ENCODE measurements at places on chromosomes 11 and 22.
A peak's percentile ranks its signal among the peaks of the same experiment; 100 is the strongest.

GRCh38 chr11:57568330-57568766 is 876 bp upstream of the UBE2L6 start:
- DNase-seq, result peak; percentile 77

DNA sequence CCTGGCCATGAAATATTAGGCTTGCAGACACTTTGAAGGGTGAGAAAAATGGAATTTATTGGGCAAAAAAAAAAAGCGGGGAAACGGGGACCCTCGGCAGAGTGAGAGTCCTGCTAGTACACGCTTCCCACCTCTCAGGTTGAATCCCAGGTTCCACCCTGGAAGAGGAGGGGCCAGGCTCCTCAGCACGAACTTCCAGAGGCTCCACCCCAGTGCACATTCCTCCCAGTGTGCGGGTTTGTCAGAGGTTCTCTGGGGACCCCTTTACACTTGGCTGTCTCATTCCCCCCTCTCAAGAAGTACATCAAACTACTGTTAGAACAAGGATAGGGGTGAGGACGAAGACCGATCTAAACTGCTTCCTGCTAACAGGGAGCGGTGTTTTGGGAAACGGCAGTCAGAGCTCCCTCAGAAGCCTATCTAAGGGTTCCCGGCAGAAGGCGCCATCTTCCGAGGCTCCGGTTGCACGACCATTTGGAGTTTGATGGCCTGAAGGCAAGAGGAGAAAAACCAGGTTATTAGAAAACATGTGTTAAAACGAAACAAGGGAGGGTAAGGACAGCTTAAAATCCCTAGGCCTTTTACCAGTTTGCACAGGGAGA is 27.5 kb downstream of the FOLR3 start:
- DNase-seq, result no peak

- DNase-seq, result no peak
Observed at GRCh38 chr11:61752925-61753521, 587 bp downstream of the MYRF start.

DNA sequence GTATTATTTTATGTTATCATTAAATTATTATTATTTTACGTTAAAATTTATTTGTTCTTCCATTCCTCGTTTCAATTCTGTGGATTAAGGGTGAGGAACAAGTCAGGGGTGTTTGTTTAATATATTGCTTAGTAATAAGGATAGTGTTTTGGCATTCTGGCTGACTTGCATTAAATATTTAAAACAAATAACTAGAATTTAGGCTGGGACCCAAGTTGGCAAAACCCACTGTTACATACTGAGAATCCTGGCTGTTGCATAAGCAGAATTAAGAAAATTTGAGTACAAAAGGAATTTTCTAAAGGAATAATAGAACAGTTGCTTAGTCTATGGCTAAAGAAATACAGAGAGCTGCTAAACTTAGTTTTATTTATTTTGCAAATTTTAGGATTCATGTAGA is 196.4 kb downstream of the GUCY1A2 start:
- DNase-seq, result no peak

GRCh38 chr22:31302006-31302405 is 9.7 kb upstream of the PIK3IP1 start:
- DNase-seq, result no peak

DNA sequence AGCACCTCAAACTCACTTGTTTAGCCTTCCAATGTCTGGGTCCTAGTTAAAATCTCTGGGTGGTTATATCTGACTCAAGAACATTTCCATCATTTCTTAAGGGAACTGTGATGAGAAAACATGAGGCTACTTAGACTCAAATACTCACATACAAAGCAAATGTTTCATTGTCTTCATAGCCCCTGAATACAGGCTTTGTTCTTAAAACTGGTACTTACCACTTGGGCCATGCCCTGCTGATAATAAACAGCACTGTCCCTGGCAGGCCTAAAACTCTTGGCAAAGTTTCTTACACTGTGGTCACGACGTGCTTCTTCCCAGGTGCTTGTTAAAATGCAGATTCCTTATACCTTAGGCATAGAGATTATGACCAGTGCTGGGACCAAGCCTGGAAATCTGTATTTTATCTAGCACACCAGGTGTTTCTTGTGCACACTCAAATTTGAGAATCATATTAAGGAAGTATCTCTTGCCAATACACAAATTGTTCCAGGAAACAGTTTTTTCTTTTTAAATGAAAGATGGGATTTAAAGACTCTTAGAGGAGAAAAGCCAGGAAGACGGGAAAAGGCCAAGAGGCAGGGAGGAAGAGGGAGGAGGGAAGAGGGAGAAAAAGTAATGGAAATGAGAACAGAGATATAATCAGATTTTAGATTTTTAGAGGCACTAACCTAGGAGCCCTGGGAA is 287.9 kb upstream of the MPPED2 start:
- no peak for DNase-seq

GRCh38 chr11:69611548-69612526 is 29.1 kb upstream of the CCND1 start:
- no peak for DNase-seq

DNA sequence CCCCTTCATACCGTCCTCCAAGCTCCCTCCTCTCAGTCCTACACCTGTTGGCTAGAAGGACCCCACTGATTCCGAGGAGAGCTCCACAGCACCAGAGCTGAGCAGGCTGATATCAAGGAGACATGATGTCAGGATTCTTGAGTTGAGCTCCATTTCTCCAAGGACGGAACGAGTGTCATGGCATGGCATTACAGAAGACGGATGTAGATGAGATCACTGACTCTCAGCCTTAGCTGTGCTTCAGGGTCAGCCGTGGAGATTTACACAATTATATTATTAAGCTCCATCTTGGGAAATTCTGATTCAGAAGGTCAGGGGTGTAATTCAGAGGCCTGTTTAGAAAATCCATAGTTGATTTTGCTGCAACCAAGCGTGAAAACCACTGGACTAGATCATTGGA is 428.9 kb upstream of the B3GAT1 start:
- DNase-seq, result no peak

GRCh38 chr11:40140560-40140959 is 1318.9 kb downstream of the LRRC4C start:
- DNase-seq, result no peak

- DNase-seq, result no peak
Observed at GRCh38 chr11:94025690-94026394, 4.7 kb downstream of the HEPHL1 start.

GRCh38 chr11:116962108-116962507 is 124.7 kb upstream of the APOA1 start:
- DNase-seq, result peak; percentile 28

DNA sequence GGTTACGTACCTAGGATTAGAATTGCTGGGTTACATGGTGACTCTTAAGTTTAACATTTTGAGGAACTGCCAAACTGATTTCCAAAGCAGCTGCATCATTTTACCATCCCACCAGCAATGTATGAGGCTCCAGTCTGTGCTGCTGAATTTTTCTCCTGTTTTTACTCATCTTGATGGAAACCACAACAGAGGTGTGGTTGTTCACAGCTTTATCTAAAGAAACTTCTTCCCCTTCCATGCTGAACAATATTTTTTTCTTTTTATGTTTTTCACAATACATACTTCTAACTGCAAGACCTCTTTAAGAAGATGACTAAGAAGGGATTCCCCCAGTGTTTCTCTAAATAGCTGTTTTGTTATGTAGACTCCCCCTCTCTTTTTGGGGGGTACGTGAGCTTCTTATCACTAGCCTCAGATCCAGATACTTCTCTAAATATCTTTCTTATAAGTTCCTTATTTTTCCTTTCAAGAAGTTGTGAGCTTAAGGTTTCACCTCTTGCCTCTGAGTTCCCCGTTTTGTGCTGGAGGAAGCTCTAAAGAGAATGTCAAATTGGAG is 24.0 kb downstream of the TCP11L1 start:
- peak; percentile 76 for DNase-seq

- DNase-seq, result no peak
Observed at GRCh38 chr22:20578707-20579106, 71.3 kb downstream of the MED15 start.
